ENCODE measurements at places on chromosomes 5 and 9.

DNA sequence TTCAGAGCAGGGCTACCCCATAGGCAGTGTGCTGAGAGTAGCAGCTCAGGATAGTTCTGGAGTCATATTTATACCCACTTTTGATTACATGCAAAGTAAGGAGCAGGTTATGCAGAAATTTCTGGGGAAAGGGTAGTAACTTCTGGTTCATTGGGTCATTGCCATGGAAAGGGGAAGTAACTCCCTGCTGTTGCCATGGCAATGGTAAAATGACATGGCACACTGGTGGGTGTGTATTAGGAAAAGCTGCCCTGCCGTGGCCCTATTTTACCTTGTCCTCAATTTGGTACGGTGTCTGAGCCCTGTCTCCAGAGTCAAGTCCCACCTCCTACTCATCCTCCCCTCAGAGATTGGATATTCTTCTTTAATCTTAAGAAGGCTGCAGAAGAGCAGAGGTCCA, 526.7 kb upstream of the TYRP1 start:
- no peak for DNase-seq

DNA sequence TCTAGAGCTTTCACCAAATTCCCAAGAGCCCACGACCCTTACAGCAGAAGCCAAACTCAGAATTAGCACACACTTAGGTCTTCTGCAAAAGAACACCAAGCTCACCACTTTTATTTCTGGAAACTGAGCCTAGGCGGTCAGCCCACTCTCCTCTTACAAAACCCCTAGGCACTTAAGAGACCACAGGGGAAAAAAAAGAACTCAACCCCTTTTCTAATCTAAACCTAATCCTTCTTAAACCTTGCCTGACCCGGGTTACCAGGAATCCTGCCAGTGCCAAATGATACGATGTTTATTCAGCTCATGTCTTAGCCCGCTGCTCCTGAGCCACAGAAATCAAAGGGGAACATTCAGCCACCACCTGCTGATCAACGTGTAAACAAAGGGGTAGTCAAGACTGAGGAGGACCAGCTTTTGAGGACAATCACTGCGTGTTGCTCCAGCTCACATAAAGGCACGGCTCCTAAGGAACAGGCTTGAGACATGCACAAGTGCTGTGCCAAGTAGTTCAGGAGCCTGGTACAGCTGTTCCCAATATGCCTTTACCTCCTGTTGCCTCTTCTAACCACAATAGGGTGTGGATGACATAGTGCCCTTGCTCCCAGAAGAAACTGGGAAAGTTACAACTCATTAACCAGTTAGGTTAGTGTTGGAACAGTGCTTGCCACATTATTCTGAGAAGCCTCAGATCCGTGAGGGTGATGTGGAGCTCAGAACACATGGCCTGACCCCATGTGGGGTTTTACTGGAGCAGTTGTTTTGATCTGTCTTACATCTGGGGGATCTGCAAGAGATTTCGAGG, 49.3 kb downstream of the ZFAND5 start:
- DNase-seq = peak; percentile 20

DNA sequence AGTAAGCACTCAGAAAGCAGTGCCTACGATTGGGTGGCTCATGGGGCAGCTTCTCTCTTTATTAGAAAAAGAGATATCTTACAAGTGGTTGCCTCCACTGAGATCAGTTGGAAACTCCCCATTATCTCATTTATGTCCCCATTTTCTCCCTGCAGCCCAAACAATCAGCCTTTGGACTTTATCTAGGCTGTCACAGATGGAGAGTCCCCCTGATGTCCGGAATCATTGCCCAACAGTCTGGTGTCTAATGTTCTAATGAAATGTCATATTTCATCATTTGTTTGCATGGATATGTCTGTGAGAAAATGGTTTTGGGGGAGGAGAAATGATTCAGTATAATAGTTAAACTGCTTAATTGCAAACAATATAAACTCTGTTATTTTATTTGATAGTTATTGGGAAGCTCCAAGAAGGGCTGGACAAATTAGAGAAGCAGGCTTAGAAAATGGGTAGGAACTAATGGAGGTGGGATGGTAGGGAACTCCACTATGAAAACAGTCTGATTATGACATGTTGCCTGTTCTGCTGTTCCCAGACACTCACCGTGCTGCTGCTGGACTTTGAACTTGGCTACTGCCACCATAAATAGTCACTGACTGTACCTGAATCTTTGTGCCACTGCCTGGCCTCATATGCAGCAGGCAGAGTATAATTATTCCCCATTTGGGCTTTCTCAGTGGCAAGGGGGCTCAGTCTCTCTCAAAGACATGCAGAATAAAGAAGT, 38.3 kb upstream of the SMAD5 start:
- no peak for DNase-seq

- DNase-seq = no peak
Measured at GRCh38 chr5:15731699-15732098, 231.7 kb downstream of the FBXL7 start.

DNA sequence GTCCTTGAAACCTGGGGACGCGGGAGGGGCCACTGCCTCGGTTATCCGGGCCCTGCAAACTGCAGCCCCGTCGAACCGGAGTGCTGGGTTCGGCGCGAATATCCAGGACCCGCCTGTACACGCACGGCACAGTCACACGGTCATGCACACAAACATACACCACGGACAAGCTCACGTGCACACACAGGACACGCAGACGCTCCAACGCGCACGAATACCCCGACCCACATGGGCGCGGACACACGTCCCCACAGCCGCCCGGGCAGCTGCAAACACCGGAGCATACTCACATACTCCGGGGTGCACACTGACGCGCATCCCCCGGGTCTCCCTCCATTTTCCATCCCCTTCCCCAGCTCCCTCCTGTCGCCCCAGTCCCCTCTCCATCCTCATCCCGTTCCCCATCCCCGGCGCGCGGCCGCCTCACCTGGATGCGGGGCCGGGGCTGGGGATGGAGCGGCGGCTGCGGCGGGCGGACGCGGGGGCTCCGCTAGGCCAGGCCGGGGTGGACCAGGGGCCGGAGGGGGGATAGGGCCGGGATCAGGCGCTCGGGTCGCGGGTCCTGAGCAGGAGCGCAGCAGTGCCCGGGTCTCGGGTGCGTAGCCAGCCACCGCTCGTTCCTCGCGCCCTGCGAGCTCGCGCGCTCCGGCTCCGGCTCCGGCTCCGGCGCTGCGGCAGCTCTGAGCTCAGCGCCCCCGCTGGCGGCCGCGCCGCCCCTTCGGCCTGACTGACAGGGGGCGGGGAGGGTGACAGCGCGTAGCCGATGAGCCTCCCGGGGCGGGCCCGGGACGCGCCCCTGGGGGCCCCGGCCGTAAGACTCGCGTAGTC, at the start of the genes EIF4E1B and SNCB:
EIF4E1B (plus strand) TSS at position 823 of the 828 bp plus-strand sequence. CDS start 12,113 bp downstream, outside the sequence.
SNCB (minus strand) TSS at position 682 of the 828 bp plus-strand sequence. CDS start 880 bp downstream, outside the sequence.
- no peak for DNase-seq

DNA sequence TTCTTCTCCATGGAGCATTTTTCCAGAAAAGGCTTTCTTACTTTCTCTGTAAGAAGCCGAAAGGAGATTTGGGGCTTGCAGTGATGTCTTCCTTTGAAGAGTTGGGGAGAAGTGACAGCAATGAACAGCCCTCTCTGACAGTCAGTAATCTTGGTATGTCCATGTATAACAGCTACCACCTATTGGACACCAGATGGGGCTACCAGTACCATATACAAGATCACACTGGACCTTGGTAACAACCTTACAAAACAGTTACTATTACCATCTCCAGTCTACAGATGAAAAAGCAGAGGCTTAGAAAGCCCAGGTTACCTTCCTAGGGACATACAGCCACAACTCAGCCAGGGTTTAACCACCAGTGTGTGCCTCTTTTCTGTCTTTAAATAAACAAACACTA, 272.7 kb upstream of the TRPC7 start:
- DNase-seq = no peak

GRCh38 chr5:73900566-73900965, 274.6 kb downstream of the ARHGEF28 start:
- DNase-seq = no peak

DNA sequence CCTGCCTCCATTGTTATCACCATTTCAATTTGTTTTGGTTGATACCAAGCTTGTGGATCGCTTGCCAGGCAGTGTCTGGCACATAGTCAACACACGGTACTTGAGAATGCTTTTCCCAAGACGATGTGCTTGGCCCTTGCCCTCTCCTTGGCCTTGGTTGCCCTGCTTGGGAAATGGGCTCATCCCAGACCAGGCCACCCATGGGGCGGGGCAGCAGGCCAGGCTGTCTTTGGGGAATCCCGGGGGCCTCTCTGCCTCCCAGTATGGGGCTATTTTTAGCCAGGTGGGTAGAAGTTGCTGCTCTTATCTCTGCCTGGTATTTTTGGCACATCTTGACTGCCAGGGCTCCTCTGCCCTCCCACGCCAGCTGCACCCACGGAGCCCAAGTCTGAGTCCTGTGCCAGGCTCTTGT, 49.9 kb downstream of the LMX1B start:
- peak; percentile 68 for DNase-seq

GRCh38 chr5:119389288-119390030, 33.6 kb downstream of the TNFAIP8 start:
- no peak for DNase-seq

- peak; percentile 88 for DNase-seq
Measured at GRCh38 chr9:19161257-19162025, 34.1 kb upstream of the PLIN2 start.

- DNase-seq = no peak
Measured at GRCh38 chr9:128257086-128257825, 18.6 kb downstream of the GOLGA2 start.

DNA sequence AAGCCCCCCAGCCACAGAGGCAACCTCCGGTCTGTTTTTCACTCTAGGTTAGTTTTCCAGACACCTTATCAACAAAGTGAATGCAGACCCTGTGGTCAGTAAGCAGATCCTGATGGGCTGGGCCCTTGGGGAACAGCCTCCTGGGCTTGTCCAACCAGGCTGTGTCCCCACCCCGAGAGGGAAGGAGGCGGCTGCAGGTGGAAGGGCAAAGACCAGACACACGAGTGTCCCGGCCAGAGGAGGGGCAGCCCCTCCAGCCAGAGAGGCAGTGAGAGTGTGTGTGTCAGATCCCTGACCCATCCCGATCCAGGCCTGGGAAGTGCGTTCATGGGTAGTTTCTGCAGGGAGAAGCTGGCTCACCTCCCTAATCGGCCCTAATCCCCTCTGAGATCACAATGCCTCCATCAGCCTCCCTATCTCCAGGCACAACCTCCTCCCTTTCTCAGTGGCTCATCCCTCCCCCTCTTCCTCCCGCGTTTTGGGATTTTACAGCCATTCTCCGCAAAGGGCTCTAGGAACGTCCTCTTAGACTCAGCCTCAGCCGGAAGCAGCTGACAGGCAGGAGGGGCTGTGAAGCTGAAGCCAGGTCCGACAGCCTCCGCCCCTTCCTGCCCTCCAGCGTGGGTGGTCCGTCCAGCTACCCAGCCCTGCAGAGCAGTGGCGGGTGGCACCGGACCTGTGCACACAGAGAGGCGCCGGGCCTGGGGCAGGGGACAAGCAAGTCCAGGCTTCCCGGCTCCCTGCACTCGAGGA, 9.7 kb downstream of the SLC12A7 start:
- no peak for DNase-seq

GRCh38 chr5:72108202-72109061, 1.2 kb downstream of the MAP1B start:
- peak; percentile 62 for DNase-seq

GRCh38 chr5:21212026-21212425, 1224.0 kb upstream of the CDH18 start:
- no peak for DNase-seq

- no peak for DNase-seq
Measured at GRCh38 chr5:91345461-91345860, 37.7 kb downstream of the ARRDC3 start.

- DNase-seq = no peak
Measured at GRCh38 chr5:132635873-132636272, 22.1 kb upstream of the IL13 start.

- no peak for DNase-seq
Measured at GRCh38 chr5:131760793-131761192, 36.0 kb downstream of the FNIP1 start.

DNA sequence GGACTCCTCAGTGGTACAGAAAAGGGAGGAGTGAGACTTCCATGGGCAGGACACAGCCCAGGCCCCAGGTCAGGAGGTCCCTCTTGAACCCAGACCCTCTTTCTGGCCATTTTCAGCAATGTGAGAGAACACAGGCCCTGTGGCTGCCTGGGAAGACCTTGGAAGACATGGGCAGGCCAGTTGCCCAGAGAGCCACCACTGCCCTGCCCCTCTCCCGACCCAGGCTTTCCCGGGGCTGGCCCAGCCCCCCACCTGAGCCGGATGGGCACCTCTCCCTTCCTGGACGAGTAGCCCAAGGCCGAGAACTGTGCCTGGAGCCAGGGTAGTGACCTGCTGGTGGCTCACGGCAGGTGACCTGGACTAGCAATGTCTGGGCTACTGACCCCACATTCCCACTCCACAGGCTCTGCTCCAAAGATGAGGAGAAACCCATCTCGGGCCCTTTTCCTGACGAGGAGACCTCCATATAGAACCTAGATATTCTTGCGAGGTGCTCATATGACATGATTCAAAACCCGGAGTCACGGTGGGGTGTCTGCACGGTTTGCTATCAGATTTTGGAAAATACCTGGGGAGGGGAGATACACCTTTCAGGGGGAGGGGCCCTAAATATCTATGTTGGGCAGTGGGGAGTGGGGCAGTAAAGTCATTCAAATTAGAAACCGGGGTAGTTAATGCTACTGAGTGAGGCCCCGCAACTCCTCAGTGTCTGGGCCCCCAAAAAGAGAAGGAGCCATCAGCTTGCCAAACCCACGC, 59.4 kb downstream of the ZNF354C start:
- DNase-seq = no peak

GRCh38 chr9:35338561-35339274, 151.2 kb upstream of the RUSC2 start:
- no peak for DNase-seq

DNA sequence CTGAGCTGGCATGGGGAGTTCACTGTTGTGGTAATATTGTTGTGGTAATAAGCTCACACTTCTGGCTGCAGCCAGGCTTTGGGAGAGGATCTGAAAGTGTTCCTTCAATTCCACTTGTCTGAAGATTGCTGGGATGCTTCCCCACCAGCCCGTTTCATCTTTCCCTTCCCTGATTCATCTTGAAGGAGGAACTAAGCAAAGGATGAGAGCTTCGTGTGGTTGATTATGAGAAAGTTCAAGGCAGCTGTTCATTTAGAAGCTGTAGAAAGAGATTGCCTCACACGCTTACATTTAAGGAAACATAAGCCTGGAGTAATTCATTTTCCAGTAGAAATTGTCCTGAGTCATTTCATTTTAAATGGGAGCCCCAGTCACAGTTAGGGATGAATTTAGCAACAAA, 122.4 kb upstream of the GAS1 start:
- DNase-seq = no peak

- no peak for DNase-seq
Measured at GRCh38 chr5:118705959-118706667, 282.2 kb downstream of the DTWD2 start.

- DNase-seq = no peak
Measured at GRCh38 chr9:29861803-29862202, 2288.5 kb upstream of the C9orf72 start.

- DNase-seq = no peak
Measured at GRCh38 chr5:132473019-132473531, 17.5 kb downstream of the IRF1 start.

All from NCI-H226 (cell line).